ENCODE measurements at places on chromosomes 1 and 21. TPM values are rescaled to one million over a fixed set of nuclear protein-coding genes. Genes with fewer than 3 reads are reported as not detected.
A peak's percentile ranks its signal among the peaks of the same experiment; 100 is the strongest.

DONSON gene
- 80.6 TPM for total RNA-seq

GRCh38 chr1:42946120-42946898 is 12.4 kb downstream of the SLC2A1 start:
- DNase-seq, result no peak

SRP9 gene
- total RNA-seq, result 363 TPM

DNA sequence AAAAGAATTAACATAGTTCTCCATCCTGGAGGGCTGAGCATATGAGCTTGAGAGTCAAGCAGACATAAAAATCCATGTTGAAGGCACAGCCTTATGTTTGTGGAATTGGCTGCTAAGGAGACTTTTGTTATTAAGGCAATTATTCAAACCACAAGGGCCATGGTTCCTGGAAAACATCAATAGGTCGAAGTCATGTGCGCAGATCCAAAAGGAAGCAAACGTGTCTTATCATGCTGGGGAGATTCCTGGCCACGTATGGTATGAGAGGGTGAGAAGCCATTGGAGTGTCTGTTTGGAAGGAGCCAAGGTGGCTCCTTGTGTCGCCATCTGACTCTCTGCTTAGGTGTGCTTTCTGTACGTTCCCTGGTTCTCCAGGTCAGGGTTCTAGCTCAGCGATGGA is 61.8 kb upstream of the COA6 start:
- no peak for DNase-seq

DNA sequence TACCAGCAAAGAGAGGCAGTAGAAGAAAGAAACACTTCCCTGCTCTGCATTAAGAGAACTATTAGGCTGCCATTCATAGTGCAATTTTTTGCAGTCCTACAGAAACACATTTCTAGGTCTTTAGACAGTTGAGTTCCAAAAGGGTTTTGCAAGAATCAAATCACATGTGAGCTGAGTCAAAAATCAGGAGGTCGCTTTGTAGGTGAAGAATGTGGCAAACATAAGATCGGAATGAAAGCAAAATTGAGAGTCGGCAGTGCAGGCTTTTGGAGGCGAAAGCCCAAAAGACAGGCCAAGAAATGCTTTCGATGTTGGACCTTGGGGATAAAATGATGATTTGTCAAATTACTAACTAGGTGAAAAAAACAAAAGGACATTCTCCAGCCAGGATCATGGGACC is 213.5 kb upstream of the NRIP1 start:
- no peak for DNase-seq

GRCh38 chr1:205676597-205676996 is 3.7 kb downstream of the SLC45A3 start:
- no peak for DNase-seq

DNA sequence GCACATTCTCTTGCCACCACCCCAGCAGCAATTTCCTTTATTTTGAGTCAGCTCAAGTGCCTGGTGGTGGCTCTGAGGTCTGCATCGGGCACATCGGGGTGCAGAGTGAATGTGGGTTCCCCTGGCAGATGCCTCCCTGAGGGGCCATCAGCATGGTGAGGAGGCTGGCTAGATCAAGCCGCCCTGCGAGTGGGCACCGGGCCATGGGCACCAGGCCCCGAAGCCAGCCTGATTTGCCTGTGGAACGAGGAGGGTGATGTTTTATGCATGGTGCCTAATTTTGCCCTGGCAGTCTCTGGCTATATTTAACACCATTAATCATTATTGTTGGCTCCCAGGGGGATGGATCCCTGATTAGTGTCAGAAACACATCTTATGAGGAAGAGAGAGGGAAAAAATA is 36.3 kb downstream of the ACTL8 start:
- DNase-seq, result no peak

- no peak for DNase-seq
Measured at GRCh38 chr1:237931581-237931980, 40.9 kb upstream of the ZP4 start.

- DNase-seq, result no peak
Measured at GRCh38 chr1:44698138-44698537, 23.6 kb downstream of the ARMH1 start.

- DNase-seq, result no peak
Measured at GRCh38 chr1:101051688-101052638, 26.4 kb upstream of the DPH5 start.

ZNF648 gene
- total RNA-seq, result not detected

DNA sequence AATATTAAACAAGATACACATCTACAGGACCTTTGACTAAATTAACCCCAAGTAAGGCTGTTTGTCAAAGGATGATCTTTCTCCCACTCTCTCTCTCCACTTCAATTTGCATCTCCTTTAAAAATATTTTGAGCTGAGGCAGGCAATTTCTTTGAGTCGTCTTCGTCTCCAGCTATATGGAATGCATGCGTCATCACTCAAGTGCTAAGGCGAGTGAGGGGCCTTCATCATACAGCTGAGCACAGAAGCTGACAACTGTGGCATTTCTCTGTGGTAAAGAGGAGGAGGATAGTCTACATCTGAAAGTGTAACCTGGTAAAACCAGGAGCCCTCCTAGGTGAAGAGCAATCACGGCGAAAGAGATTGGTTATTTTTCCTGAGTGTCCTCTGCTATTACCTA is 7.6 kb downstream of the EPHX4 start:
- DNase-seq, result peak; percentile 58

GRCh38 chr1:54053745-54054437 is 483 bp downstream of the TCEANC2 start:
- DNase-seq, result peak; percentile 19

All from Daoy (cell line).